Posterior cingulate gyrus (tissue), 11 donors: ENCODE measurements at places on chromosomes 12 and 14.

DNA sequence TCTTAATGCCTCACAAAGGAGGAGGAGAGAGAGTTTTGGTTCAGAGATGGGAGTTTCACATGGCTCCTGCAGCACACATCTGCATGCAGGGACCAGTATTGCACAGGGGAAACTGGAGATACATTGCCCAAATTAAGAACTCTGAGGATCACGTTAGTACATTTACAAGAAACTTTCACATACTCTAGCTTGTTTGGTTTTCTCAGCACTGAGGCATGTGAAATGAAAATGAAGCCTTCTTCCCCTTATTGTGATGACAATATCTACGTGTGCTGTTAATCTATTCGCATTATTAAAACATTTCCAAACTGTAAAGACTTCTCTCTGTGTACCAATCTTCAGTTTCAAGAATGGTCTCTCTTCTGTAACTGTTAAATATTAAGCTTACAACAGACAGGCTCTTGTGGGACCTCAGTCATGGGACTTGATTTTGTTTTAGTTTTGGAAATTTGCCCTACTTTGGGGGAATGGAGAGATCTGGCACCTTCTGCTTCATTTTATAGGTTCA, 124.7 kb downstream of the DAAM1 start:
- no peak for DNase-seq

DNA sequence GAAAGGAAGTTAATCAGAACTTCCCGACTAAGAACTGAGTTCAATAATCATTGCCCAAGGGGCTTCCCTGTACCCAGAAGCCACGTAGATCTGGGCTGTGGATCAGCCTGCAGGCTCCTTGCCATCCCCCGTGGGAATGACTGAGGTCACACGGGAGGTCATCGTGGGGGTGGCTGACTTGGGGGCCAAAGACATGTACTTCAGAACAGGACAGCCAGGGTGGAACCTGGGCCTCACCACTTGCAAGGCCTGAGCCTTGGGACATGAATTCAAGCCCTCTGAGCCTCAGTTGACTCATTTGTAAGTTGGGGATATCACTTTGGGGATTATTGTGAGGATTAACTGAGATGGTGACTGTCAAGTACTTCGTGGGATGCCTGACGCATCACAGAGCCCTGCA, 221.0 kb downstream of the SLC41A2 start:
- DNase-seq, result no peak

GRCh38 chr14:24212924-24213865, at the start of gene CHMP4A:
Gene CHMP4A, minus strand, starts transcription at chr14:24213488. Its CDS starts 49 bp downstream, at chr14:24213439.
- peak; percentile 99 for DNase-seq

DNA sequence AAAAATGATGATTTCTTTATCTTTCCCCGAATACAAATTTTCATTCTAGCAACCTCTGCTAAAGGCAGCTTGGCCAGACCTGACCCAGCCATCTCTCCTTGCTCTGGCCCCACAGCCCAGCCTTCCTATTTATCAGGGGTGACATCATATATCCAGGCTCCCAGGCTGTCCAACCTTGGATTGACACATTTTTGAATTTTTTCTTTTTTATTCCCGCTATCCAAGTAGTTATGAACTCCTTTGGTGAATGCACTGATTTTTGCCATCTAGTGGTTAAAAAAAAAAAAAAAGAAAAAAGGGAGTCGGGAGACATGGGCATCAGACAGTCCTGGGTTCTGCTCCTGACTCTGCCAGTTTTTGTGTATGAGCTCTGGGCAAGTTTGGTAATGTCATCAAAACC, 120.5 kb downstream of the PTPN11 start:
- no peak for DNase-seq

GRCh38 chr12:102372087-102372486, 108.3 kb downstream of the IGF1 start:
- no peak for DNase-seq

- no peak for DNase-seq
These were observed 60.4 kb downstream of the TMTC3 start for GRCh38 chr12:88202500-88202899.

DNA sequence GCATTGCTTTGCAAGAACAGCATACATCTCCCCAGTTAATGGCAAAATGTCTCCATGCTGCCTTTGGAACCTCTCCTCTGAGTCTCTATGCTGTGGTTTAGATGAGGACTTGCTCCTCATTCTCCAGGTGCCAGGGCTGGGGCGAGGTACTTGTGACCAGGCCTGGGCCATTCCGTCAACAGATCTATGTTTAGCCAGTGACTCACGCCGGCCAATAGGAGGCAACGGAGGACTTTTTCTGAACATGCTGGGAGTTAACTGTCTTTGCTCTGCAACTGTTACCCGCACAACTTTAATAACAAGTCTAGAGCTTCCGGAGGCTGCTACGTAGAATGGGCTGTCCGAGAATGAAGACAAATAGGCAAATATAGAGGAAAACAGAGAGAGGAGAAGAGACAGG, 214.2 kb downstream of the GLT1D1 start:
- no peak for DNase-seq

GRCh38 chr14:61476754-61477410, 155.5 kb downstream of the PRKCH start:
- DNase-seq, result no peak

GRCh38 chr12:128829861-128830504, 6.2 kb upstream of the SLC15A4 start:
- no peak for DNase-seq

- DNase-seq, result no peak
These were observed 13.4 kb upstream of the ITPR2 start for GRCh38 chr12:26846416-26846815.

DNA sequence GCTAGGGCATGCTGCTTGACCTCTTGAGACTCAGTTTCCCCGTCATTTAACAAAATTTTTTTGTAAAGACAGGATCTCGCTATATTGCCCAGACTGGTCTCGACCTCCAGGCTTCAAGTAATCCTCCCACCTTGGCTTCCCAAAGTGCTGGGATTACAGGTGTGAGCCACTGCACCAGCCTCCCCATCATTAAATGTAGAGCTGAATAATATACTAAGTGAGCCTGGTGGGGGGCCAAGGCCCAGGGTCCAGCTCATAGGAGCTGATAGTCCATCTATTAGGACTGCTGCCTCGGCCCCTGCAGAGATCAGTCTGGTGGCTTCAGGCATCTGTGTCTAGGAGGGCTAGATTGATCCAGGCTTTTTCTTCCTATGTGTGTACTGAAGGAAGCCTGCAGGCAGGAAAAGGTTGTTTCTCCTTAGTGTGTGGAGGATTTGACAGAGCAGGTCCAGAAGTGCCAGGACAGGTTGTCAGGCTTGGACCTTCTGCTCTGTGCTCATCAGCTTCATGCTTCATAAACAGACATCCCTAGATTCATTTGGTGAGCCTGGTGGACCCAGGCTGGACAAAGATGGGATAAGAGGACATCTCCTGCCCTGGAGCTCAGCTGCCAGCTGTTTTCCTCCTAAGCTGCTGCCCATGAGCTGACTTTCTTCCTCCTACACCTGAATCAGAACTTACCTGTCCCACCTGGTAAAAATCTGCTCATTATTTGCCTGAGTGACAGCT, 135.4 kb downstream of the ZFP36L1 start:
- DNase-seq, result no peak

DNA sequence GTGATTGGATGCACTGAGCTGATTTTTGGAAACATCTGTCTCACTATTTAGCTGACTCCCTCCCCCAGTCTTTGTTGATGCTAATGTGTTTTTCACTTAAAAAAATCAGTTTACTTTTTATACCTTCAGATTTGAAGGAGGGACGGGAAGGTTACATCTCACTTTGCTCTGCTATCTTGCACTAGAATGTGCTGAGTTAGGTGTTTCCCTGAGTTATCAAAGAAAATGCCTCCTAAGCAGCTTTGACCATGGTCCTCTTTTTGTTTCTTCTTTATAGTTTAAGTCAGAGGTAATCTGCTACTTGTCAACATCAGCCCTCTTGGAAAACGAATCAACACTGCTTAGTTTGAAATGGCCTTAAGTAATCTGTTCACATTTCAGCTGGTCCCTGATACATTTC, 222.0 kb downstream of the TMEM132D start:
- DNase-seq, result no peak

GRCh38 chr12:30769802-30770201, 15.1 kb upstream of the CAPRIN2 start:
- DNase-seq, result no peak

DNA sequence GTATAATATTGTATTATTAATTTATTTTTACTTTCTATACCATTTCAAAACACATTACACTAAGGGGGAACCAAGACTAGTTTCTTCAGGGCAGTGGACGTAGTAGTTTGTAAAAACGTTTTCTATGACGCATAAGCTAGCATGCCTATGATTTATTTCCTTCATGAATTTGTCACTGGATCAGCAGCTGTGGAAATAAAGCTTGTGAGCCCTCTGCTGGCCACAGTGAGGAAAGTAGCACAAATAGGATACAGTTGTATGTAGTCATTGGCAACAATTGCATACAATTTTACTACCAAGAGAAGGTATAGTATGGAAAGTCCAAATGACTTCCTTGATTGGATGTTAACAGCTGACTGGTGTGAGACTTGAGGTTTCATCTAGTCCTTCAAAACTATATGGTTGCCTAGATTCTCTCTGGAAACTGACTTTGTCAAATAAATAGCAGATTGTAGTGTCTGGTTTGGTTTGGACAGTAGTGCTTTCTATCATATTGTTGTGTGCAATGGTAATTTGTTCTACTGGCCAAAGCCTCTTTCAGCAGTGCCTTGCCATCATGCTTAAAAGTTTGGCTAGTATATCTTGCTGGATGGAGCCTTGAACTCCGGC, 24.3 kb upstream of the PLEKHD1 start:
- no peak for DNase-seq

- peak; percentile 15 for DNase-seq
These were observed 334.4 kb downstream of the EMP1 start for GRCh38 chr12:13530966-13531365.

DNA sequence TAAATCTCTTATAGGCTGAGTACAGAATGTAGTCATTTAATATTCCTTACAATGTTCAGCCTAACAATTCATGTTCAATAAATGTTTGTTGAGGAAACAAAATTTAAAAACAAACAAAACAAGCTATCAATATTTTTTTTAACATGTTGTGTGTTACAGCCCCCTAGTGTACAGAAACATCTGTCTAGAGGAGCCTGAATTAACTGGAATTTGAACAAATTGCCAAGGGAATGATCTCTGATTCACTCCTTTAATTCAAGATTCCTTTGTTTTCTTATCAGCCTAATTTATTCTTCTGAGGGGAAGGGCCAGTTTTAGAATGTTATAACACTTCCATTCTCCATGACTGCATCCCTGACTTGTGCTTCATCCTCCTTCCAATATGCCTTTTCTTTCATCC, 127.2 kb downstream of the CMAS start:
- no peak for DNase-seq

GRCh38 chr12:32902287-32902997, 5.9 kb upstream of the PKP2 start:
- no peak for DNase-seq

- DNase-seq, result no peak
These were observed 52.0 kb downstream of the NAV3 start for GRCh38 chr12:77882709-77883108.

- DNase-seq, result no peak
These were observed 67.0 kb upstream of the BEGAIN start for GRCh38 chr14:100654025-100654813.

- no peak for DNase-seq
These were observed 2.1 kb upstream of the PTPRQ start for GRCh38 chr12:80441921-80442320.

GRCh38 chr12:30180602-30181001, 396.9 kb upstream of the TMTC1 start:
- no peak for DNase-seq

- no peak for DNase-seq
These were observed 87.6 kb upstream of the PPP2R5C start for GRCh38 chr14:101673873-101674272.

DNA sequence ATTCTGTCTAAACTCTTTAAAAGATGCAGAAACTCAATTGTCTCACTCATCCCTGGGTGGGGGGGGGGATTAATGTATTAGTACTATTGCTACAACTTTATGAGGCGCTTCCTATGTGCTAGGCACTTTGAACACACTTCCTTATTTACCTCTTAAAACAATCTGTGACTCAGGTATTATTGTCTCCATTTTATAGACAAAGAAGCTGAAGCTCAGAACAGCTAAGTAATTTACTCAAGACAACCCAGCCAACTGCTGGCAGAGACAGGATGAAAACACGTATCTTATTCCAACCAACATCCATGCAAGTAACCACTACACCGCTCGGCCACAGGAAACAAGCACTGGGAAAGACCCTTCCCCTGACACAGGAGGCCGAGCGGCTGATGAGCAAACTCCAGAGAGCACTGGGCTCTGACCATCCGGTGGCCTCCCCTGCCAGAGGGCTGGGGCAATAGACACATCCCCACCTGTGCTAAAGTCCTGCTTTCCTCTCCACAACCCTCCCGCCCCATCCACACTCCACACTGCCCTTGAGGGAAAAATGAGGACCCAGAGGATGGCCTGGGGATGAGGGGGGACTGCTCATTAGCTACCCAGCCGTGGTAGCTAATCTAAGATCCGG, 244.2 kb downstream of the DPF3 start:
- DNase-seq, result no peak

DNA sequence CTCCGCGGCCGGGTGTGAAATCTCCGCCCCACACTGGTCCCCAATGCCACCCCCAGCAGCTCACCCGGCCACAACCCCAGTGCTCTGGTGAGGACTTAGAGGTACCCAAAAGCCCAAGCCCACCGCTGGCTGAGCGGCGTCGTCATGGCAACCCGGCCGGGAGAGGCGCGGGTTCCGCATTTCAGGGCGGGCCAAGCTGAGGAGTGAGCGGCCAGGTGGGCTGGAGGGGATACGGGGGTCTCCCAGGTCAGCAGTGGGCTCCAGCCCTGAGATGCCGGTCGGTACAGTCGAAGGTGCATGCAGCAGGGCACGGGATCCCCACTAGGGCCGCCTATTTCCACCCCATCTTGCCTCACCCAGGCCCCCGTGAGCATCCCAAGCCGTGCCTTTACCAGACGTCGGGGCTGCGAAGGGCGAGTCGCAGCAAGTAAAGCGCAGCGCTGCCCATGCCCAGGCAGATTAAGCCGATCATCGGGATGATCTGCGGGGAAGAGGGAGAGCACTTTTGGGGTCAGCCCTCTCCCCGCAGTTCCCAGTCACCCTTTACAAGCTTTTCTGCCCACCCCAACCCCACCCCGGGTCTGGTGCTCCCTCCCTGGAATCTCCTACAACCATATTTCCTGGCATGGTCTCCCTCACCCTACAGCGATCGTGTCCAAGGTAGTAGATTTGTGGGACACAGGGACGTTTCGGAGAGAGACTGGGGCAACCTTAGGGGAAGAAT, 6.9 kb downstream of the SHMT2 start:
- DNase-seq, result no peak

GRCh38 chr14:75363130-75363529, 64.7 kb upstream of the JDP2 start:
- no peak for DNase-seq
